ENCODE measurements at places on chromosomes 11 and 22.

DNA sequence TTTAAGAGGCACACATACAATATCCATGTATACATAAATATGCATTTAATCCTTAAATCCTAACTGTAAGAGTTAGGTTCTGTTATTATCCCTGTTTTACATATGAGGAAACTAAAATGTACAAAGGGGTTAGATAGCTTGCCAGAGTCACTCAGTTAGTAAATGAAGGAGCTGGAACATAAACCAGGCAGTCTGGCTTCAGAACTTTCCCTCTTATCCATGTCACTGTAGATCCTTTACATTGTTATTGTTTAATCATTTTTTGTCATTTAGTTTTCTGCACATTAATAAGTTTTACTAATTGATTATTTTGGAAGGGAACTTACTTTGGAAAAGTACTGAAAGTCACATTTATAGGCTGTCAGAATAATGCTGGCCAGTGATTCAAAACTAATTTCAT lies 282.4 kb downstream of the TMEM135 start:
- DNase-seq = no peak

GRCh38 chr11:57793351-57794115 lies 31.9 kb downstream of the CTNND1 start:
- DNase-seq = no peak

- no peak for DNase-seq
Observed at GRCh38 chr22:45805413-45805812, 133.8 kb downstream of the ATXN10 start.

- DNase-seq = no peak
Observed at GRCh38 chr11:47469361-47470179, 20.6 kb upstream of the RAPSN start.

DNA sequence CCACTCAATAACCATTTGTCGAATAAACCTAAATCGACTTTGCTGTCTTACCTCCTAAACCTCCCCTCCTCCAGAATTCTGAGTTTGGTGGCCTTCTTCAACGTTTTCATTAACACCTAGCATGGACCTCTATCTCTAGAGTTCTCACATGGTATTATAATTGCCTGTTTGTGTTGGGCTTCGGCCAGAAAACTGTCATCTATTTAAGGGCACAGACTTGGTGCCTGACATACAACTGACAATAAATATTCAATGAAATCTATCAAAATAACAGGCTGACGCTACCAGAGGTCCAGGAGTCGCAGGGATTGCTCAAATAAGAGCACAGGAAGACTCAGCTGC lies 687 bp downstream of the ALKBH8 start:
- DNase-seq = no peak

- no peak for DNase-seq
Observed at GRCh38 chr22:17097701-17098100, 12.9 kb downstream of the IL17RA start.

GRCh38 chr11:11806074-11806473 lies 35.7 kb upstream of the USP47 start:
- no peak for DNase-seq

DNA sequence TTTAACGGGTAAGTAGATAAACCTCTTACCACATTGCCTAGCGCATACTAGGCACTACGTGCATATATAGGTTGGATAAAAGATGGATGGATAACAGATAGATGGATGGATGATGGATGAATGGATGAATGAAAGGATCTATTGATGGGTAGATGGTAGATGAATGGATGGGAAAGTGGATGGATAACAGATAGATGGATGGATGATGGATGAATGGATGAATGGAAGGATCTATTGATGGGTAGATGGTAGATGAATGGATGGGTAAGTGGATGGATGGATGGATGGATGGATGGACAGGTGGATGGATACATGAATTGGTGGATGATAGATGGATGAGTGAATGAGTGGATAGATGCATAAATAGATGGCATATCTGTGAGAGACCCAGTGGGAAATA lies 555.0 kb downstream of the MN1 start:
- DNase-seq = no peak
